ELR (cell line): ENCODE measurements at places on chromosomes 2 and 18.

DNA sequence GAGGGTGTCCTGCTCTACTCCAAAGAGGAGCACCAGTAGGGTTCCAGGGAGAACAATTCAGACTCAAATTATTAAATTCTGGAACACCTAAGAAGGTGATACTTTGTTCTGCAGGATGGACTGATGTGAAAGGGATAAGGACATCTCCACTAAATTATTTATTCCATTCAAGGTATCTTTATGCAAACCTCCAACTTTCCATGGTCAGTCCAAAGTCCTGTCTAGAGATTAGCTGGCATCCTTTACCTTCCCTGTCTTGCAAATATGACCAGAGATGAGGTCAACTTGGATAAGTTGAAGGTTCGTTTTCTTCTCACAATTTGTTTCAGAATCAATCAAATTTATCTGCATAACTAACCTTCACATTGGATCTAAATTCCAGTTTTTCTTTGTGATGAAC is 8.7 kb upstream of the ZBTB14 start:
- DNase-seq: no peak

GRCh38 chr2:43478412-43479086 is 117.3 kb downstream of the THADA start:
- no peak for DNase-seq

DNA sequence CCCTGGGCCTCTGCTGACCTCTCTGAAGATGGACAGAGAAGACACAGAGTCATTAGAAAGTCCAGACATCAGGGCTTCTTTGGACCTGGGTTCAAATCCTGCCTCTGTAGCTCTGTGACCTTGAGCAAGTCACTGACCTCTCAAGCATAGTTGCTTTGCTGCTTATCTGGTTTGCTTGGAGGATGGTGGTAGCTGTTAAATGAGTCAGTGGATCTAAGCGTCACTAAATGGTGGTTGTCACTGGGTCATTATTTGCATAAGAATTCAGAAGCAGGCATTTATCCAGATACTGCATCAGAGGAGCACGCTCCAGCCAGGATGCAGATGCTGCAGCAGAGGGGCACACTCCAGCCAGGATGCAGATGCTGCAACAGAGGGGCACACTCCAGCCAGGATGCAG is 229.2 kb downstream of the GLI2 start:
- DNase-seq: peak; percentile 65

DNA sequence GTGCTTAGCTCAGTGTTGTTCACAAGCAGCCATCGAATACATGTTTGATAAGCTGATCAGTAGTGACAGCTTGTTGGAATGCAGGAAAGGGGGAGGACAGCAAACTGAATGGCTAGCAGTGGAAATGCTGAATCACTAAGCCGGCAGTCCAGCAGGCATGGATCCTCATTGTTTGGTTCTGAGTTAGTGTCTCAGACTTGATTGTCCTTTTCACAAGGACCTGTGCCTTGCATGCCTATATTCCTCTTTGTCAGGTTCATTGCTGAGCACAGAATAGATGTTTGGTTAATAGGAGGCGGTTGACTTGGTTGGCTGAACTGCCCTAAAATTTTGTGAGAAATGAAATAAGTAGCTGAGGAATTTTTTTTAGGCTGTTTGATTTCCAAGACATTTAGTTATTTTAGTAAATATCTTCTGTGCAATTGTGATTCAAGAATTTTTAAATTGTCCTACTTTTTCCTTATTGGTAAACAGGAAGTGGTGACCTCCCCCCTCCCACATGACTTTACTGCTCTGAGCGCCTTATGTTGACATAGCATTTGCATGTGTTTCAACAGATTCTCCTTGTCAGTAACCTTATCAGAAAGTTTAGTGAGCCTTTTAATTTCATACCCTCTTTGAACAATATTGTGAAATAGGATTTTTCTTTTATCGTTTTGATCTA is 21.4 kb upstream of the STON1 start:
- peak; percentile 59 for DNase-seq

- no peak for DNase-seq
These were observed 223.9 kb downstream of the ERBB4 start for GRCh38 chr2:212314680-212315079.

DNA sequence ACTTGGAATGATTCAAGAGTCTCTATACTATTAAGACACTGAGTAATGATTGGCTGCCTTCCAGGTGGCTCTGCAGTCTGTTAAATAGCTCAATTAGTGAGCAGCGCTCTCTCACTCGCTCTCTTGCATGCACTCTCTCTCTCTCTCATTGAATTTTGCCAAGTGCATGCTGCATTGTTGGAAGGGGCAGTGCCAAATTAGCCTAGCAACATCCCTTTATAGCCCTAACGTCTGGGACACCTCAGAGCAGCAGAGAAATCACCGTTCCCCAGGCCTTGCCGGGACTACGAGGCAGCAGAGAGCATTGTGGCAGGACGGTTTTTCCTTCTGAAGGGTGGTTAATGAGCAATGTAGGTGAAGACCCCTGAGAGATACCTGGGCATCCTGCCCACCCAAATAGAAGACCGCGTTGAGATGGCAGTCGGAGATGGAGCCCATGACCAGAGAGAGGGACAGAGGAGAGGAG is 447.6 kb upstream of the POU3F3 start:
- no peak for DNase-seq

GRCh38 chr2:22826703-22827102 is 558.3 kb upstream of the KLHL29 start:
- DNase-seq: no peak

- DNase-seq: no peak
These were observed 34.5 kb downstream of the TMEM182 start for GRCh38 chr2:102796337-102796736.
